ENCODE measurements at places on chromosomes 2 and 18.

DNA sequence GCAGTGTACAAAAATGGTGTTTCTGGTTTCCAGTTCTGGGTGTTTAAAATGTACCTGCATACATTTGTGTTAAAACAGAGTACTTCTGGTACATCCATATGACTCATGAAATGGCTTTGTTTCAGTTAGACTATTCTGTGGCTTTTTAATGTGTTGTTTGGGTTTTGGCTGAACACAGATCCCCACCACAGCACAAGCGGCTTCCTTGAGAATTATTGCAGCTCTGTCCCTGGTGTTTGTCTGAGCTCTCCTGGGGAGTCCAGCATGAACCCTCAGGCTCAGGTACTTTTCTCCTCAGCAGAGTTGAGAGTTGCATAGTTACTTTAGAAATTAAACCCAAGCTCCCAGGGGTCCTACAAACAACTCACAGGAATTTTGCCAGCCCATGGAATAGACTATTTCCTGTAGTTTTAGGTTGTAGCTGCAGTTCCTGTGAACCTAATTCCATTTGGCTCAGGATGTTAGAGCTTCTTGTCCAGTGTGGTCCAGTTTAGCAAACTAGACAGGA, 64.8 kb upstream of the EML6 start:
- no peak for DNase-seq

- DNase-seq: peak; percentile 49
Observed at GRCh38 chr2:11872247-11872947, 126.0 kb downstream of the LPIN1 start.

- DNase-seq: no peak
Observed at GRCh38 chr2:45826460-45826859, 175.0 kb downstream of the PRKCE start.

DNA sequence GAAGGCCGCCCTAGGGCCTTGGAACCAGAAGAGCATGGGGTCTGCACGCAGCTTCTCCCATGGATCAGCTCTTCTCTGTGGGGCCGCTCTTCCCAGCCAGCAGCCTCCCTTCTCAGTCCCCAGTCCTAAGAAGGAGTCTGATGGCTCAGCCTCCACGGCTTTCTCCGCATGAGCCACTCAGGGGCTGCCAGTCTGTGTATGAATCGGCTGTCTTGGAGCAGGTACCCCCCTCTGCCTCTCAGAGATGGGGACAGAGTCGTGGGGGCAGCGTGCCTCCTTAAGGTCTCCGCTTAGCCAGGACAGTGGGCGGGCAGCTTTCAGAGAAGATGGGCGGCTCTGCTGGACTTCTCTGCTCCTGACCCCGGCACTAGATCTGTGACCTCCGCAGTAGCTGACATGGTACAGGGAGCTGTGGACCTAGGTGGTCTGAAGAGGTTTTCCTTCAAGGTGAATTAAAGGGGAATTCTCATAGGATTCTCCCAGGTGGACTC, 21.6 kb downstream of the INPP5D start:
- no peak for DNase-seq

DNA sequence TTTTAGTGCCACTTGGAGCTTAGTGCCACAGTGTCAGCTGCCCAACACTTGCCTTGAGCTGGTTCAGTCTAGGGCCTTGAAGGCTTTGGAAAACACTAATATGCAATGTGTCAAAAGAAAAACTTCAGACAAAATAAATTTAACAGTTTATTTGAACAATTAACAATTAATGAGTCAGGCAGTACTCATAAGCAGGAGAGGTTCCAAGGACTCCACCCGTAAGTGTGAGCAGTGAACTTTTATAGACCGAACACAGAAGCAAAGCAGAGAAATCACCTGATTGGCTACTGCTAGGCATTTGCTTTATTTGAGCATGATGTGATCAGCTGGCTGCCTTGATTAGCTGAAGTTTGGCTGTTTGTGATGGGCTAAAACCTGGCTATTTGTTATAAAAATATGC, 49.5 kb upstream of the TBC1D8 start:
- DNase-seq: no peak

GRCh38 chr2:224036731-224037361, 2.2 kb downstream of the SERPINE2 start:
- DNase-seq: no peak

DNA sequence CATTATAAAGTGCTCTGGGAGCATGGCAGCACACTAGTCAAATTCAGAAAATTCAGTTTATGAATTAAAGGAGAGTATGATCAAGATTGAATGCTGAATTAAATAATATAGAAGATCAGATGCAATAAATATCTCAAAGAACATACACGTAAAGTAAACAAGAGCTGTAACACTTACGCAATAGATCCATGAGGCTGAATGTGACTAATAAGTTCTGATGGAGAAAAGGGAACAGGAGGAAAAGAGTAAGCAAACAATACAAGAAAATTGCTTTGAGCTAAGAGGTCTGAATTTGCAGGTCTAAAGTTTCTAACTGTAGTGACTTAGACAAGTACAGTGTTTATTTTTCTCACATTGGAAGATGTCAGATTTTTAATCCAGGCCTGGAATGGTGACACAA, 646.7 kb upstream of the ZNF804A start:
- DNase-seq: no peak

DNA sequence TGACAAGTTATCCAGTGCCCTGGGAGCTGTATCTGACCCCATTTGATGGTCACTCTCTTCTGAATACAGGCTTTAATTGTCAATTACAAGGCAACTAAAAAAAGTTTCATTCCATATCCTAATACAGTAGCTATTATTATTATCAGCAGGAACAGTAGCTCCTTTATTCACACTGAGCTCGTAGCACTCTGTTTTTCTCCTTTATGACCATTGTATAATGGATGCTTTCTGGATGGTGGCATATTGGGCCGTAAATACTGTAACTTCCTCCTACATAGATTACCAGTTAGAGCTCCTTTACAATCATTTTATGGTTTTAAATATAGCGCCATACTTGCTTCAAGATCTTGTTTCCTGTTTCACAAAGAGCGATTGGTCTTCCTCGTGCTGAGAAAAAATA, 1040.3 kb downstream of the TSN start:
- no peak for DNase-seq
